ENCODE measurements at places on chromosomes 12 and 14.

DNA sequence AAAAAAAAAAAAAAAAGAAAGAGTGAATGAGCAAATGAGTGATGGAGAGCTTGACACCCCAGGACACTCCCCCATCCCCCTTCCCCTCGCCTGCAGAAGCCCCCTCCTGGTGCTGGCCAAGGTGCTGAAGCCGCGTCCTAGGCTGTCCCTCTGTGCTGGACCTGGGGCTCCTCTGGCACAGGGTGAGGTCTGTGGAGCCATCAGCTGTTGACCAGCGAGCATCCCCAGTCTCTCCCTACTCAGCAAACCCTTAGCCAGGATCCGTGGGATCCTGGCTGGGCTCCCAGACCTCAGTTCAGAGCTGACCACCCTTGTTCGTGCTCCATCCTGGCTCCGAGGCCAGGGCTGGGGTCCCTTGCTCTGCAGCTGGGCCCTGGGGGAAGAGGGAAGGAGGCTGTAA, 5.4 kb upstream of the KIF26A start:
- DNase-seq = no peak

GRCh38 chr14:88554457-88555286, at the start of gene PTPN21:
PTPN21 (minus strand) TSS chr14:88555007; CDS start chr14:88550417, 4,590 bp downstream.
- DNase-seq = no peak

- DNase-seq = no peak
These were observed 4.9 kb upstream of the KRT5 start for GRCh38 chr12:52524898-52525591.

GRCh38 chr12:49349266-49349665, 2.6 kb downstream of the DNAJC22 start:
- DNase-seq = no peak

DNA sequence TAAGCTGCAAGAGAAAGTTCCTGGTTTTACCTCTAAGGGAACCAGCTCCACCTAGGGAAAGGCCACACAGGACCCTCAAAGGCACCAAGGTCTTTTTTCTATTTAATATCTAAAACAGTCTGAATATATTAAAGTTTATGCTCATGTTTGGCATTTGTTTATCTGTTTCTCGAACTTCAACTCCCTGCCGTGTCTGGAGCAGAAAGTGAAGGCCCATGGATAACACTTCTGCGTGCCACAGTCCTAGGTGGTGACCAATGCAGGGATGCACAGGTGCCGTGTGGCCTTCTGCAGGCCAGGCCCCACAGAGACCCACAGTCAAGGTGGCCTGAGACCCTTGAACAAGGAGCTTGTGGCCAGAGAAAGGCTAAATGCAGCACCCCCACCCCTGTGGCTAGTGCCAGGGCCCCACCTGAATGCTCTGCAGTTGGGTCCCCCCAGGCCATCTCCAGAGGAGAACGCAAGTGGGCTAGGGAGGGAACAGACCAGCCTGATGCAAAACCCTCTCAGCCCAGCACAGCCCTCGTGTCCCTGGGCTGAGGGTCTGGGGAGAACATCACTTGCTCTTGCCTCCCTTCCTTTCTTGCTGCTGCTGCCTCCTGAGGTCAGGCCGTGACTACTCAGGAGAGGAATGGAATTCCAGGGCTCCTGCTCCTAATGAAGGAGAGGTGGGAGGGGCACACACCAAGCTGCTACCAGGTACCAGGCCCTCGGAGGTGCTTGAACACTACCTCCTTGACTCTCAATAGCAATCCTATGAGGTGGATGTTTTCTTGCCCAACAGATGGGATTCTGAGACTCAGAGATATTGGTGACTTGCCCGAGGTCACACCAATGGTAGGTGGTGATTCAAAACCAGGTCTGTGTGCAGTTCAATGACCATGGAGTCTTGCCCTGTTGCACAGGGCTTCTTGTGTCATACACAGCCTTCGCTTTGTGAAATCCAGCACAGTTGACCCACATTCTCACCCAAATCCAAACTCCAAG, 45.4 kb downstream of the PSMA6 start:
- DNase-seq = no peak

DNA sequence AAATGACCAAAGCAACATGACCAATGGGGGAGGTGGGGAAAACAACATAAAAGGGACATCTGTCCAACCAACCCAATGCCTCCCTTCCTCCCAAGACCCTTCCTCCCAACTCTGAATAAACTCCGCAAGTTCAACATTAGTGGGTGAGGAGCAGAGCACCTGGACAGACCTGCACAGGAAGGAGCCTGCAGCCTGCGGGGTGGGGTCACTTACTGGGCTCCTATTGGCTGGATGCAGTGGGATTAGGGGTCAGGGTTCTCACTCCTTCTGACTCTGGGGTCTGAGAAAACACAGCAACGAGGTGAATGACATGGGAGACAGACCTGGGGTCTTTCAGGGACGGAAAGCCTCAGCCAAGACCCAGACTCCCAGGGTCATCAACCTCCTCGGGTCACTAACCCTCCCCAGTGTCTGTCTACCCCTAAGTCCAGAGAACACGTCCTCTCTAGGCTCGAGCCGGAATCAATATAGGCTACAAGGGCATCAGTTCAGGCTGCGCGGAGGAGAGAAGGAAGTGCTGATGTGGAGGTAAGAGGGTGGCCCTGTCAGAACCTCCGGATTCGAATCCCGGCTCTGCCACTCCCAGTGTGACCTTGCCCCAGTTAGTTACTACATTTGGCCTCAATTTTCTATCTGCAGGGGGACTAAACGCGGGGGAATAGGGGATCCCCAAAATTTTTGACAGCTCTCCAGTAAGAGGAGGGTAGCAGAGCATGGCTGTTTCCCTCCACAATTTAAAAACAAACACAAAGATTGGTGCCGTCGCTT, 860 bp downstream of the NDRG2 start:
- no peak for DNase-seq

Data from CD4-positive, alpha-beta T cell treated with Interleukin-2 at 100 ng/mL for 4 hours (primary cell).